ENCODE measurements at places on chromosomes 6 and 20. TPM values are rescaled to one million over a fixed set of nuclear protein-coding genes. Genes with fewer than 3 reads are reported as not detected.

PMEPA1 gene
- total RNA-seq, result 1.0 TPM

IL20RA gene
- 0.10 TPM for total RNA-seq

EYA4 gene
- total RNA-seq, result not detected

UBD gene
- total RNA-seq, result not detected

LRP11 gene
- total RNA-seq, result 0.21 TPM

JPH2 gene
- total RNA-seq, result not detected

HLA-DQA1 gene
- total RNA-seq, result 12.5 TPM

TBC1D20 gene
- 16.2 TPM for total RNA-seq

ELOVL4 gene
- 0.73 TPM for total RNA-seq

PACRG gene
- 0.73 TPM for total RNA-seq

TREM2 gene
- not detected for total RNA-seq

CTSZ gene
- total RNA-seq, result 184 TPM

COL21A1 gene
- total RNA-seq, result not detected

ZFAND3 gene
- 25.6 TPM for total RNA-seq

CLPSL2 gene
- total RNA-seq, result not detected

CDKN1A gene
- total RNA-seq, result 228 TPM

CDK5RAP1 gene
- 34.6 TPM for total RNA-seq

TRDN gene
- not detected for total RNA-seq

CDC5L gene
- 30.5 TPM for total RNA-seq

NELFCD gene
- 37.2 TPM for total RNA-seq

TAAR6 gene
- total RNA-seq, result not detected

OR2J1 gene
- total RNA-seq, result not detected

COL11A2 gene
- total RNA-seq, result 0.63 TPM

FGD2 gene
- total RNA-seq, result 41.7 TPM

RARS2 gene
- total RNA-seq, result 21.6 TPM

DLL1 gene
- 1.8 TPM for total RNA-seq

KIF3B gene
- total RNA-seq, result 7.0 TPM

ADGRB3 gene
- 0.10 TPM for total RNA-seq

HEY2 gene
- 0.10 TPM for total RNA-seq

HCRTR2 gene
- not detected for total RNA-seq

AGER gene
- total RNA-seq, result 1.5 TPM

DDAH2 gene
- 9.8 TPM for total RNA-seq

ASIP gene
- total RNA-seq, result 1.3 TPM

TMC2 gene
- total RNA-seq, result not detected

HELZ2 gene
- 49.0 TPM for total RNA-seq

FABP7 gene
- not detected for total RNA-seq

GFOD1 gene
- total RNA-seq, result 10.3 TPM

DEFB127 gene
- total RNA-seq, result not detected

TRIM31 gene
- total RNA-seq, result 0.10 TPM

MUCL3 gene
- total RNA-seq, result not detected

PNLDC1 gene
- total RNA-seq, result 0.10 TPM

SLC12A5 gene
- total RNA-seq, result 0.10 TPM

MRPL14 gene
- 10.3 TPM for total RNA-seq

FOXC1 gene
- total RNA-seq, result 0.10 TPM

ZBTB12 gene
- total RNA-seq, result 0.21 TPM

PDYN gene
- total RNA-seq, result 0.10 TPM

DDO gene
- 0.52 TPM for total RNA-seq

XKR7 gene
- total RNA-seq, result under 0.01 TPM

TCP1 gene
- 137 TPM for total RNA-seq

GABBR1 gene
- 18.6 TPM for total RNA-seq

SLC32A1 gene
- total RNA-seq, result 0.21 TPM

TFAP2D gene
- total RNA-seq, result not detected

MED23 gene
- total RNA-seq, result 106 TPM

SLC22A2 gene
- not detected for total RNA-seq

DPPA5 gene
- total RNA-seq, result not detected
